Left kidney (tissue), 8 donors: ENCODE measurements at places on chromosomes 11 and 22. TPM values are rescaled to one million over a fixed set of nuclear protein-coding genes. Genes with fewer than 3 reads are reported as not detected.

OR5P2 gene
- 0.13 TPM for polyA plus RNA-seq

DLG2 gene
- 13.4 TPM for polyA plus RNA-seq

GRCh38 chr22:44211256-44211945 lies 30.7 kb downstream of the PARVG start:
- DNase-seq = no peak

OR8G1 gene
- polyA plus RNA-seq = not detected

DNA sequence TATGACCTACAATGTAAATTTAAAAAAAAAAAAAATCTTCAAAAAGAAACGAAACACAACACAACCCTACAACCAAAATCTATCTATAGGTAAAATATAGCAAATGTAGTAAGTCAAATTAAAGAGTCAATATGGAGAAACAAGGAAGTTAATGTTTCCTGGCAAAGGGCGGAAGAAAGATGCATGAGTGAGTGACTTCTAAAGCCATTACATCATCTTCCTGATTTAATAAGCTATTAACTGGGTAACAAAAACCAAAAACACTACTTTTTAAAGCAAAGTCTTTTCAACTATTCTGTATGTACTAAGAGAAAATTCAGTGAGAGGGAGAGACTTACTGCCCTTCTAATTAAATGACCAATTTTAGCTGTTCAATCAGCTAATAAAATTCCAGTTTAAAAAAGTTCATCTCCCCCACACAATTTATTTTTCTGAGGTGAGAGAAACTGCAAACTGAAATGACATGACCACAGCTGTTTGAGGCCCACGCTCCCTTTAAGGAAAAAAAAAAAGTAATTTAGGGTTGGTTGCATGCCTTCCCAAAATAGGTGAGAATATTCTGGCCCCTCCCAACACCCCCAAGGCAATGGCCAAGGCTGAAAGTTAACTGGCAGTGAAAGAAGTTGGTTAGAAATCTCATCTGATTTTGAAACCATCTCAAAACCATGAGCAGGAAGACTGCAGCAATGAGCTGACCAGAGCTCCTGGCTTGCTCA lies 5.9 kb downstream of the SF1 start:
- no peak for DNase-seq

DNA sequence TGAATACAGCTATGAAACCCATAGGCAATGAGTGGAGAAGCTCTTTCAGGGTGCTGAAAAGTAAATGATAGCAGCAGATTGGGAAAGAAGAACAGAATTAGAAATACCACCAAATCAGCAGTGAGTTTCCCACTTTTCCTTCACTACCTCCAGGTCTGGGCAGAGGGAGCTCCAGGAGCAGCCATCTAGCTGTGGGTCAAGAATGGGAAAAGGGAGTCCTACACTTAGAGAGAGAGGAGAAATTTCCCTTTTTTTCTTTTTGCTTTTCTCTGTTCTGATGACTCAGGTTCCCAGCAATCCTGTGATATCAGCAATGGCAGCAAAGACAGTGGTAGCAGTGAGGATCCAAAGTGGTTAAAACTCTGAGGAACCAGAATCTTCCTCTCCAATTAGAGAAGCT lies 263.9 kb downstream of the NXPE2 start:
- DNase-seq = no peak

DNA sequence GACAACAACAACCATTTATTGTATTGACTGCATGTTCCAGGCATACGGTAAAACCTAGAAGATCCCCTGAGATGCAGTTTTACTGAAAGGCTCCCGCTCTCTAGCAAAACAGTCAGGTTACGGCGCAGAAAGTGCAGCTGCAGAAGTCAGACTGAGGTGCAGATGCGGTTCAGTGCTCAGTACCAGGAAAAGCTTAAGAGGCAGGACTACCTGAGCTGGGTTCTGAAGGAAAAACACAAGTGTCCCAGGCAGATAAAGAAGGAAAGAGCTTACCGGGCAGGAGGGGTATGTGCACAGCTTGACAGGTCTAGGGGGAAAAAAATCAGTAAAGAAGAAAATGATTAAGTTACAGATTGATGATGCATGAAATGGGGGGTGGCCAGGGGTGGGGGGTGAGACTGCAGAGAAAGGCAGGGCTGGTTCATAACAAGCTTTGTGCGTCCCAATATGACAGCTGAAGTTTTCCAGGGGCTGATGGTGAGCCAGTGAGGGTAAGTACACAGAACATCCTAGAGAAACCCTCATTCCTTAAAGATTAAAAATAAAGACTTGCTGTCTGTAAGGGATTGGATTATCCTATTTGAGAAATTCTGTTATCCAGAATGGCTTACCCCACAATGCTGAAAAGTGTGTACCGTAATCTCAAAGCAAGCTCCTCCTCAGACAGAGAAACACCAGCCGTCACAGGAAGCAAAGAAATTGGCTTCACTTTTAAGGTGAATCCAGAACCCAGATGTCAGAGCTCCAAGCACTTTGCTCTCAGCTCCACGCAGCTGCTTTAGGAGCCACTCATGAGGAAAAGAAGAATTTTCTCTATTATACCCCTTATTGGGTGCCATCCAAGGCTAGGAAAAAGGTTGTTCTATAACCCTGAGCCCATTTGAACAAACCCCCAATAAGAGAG lies 11.9 kb downstream of the LARGE1 start:
- no peak for DNase-seq

DNA sequence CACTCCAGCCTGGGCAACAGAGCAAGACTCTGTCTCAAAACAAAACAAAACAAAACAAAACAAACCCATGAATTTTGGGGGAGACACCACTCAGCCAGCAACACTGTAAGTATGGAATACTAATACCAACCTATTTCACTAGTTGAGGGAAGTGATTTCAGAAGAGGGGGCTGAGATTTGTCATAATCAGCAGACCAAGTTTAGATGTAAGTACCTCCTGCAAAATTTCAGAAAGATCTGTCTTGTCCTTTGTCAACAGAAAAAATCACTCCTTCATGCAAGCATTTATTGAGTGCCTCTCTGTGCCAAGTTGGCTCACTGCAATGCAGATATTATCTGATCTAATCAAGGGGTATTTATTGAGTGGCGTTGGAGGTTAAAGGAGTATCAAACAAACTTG lies 23.4 kb upstream of the ADA2 start:
- DNase-seq = no peak

CABP4 gene
- polyA plus RNA-seq = 1.0 TPM

TTC36 gene
- 1.3 TPM for polyA plus RNA-seq

GRCh38 chr11:109993786-109994185 lies 99.4 kb upstream of the ZC3H12C start:
- DNase-seq = no peak

GRCh38 chr11:35419184-35419829 lies at the start of gene SLC1A2:
SLC1A2 (minus strand) TSS chr11:35419558; CDS start chr11:35418966, 592 bp downstream.
- no peak for DNase-seq

DNA sequence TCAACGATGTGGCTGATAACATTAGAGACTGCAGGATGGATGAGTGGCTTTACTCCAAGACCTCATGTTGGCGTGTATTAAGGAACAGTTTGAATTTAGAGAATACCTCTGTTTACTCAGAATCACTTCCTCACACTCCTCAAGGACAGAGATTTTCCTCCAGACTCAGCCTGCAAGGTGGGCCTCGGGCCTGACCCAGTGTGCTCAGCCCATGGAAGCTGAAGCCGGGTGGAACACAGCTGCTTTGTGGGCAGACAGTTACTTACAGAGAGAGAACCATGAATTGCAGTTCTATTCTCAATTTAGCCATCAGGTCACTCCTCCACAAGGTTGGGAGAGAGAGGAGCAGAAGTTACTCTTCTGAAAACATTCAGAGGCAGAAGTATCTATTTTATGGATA lies 135.8 kb downstream of the SNX19 start:
- DNase-seq = no peak
